ENCODE measurements at places on chromosomes 3 and 15.

- DNase-seq = no peak
Measured at GRCh38 chr15:59521443-59521842, 83.5 kb downstream of the FAM81A start.

DNA sequence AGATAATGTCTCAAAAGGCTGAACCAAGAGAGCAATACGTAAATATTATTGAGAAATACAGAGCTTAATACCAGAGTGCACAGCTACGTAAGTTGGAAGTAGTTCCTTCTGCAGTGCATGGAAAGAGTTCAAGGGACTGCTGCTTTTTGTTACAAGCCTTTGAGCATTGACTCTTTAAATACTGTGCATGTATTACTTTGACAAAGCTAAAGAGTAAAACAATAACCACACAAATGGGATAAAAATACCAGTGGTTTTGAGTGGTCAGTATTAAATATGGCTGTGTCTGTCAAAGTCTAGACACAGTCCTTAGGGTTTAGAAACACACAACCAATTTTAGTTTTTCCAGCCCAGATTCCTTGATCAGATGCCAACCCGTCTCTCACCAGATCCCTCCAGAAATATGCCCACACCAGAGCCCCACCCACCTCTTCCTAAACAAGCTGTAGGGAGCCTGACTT is 62.1 kb downstream of the SSR3 start:
- DNase-seq = peak; percentile 26

GRCh38 chr3:123258811-123259420 is 57.2 kb downstream of the SEC22A start:
- peak; percentile 60 for DNase-seq

GRCh38 chr3:108879915-108880314 is 57.3 kb downstream of the TRAT1 start:
- no peak for DNase-seq

- no peak for DNase-seq
Measured at GRCh38 chr3:172087602-172088580, 48.5 kb downstream of the FNDC3B start.
